ENCODE measurements at places on chromosomes 5 and 9.

DNA sequence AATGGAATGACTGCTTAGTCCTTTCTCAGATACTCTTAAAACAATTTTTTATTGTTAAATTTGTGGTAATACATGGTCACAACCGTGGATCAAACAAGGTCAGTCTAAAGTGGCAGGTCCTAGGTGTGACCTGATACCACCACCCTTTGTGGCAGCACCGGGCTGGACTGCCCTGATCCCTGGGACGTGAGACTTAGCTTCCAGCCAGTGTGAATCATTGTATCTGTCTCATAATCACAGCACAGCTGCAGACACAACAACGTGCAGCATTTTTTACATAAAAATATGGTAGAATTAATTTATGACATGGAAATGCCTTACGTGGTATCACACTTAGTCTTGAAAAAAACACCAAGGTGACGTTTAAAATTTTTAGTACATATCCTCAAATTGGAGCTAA, 7.8 kb downstream of the TOR1B start:
- DNase-seq: no peak

DNA sequence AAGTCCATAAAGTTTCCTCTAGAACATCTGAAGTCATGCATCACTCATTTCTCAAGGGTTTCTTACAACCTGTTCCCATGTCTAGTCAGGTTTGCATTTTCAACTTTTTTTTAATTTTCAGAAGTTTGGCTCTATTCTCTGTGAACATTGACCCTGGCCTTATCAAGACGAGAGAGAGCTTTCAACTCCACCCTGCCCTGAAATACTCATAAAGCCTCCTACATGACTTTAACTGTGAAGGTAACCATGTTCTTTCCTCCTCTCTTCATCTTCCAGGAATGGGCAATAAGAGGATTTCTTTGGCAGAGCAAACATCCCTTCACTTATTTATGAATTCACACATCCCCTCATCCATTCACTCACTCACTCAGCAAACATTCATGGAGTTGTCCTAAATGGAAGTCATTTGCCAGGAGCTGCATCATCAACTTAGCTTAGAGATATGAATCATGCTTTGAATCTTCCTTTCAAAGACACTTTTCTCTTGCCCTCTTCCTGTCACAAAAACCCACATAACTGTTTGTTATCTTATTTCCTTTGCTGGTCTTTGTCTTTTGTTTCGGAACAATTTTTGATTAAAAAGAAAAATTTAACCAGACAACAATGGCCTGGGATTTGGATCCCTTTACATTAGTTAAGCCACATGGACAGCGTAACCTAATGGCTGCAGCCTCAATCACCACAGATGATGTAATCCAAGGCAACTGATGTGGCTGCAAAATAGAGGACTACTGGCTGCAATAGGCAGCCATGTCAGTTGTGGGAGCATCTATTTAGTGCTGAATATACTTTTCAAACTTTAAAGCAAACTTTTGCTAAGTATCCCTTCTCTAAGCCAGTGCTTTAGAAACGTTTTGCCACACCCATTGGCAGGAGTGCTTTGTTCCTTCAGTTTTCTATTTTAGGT, 43.0 kb upstream of the GNAQ start:
- DNase-seq: peak; percentile 4

GRCh38 chr5:97377582-97377981, 194.5 kb upstream of the RIOK2 start:
- DNase-seq: no peak

DNA sequence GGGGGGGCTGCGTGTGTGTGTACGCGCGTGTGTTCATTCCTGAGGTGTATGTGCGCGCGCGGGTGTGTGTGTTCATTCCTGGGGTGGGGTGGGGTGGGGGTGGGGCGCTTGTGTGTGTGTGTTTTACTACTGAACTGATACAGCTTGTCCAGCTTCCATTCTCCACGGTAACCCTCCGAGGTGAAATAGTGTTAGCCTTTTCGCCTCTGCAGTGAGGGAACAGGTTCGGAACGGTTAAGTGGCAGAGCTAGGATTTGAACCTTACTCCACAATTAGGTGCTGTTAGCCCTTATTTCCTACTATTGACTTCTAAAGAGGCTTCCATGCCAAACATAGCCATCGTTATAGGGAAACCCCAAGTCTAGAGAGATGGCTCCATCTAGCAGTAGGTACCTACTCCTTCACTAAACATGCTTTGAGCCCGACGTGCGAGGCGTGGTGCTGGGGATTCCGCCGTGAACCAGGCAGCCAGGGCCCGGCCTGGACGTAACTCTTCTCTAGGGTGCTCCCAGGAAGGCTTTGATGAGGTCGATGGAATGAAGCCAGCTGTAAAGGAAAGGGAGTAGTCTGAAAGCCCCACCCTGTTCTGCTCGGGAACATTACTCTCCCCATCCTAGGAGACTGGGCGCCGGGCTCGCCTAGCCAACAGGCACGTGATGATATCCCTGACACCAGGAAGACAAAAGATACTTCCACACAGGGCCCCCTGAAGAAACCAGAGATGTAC, 782 bp upstream of the SKP1 start:
- DNase-seq: peak; percentile 71

GRCh38 chr5:172219296-172219695, 25.3 kb downstream of the EFCAB9 start:
- no peak for DNase-seq

DNA sequence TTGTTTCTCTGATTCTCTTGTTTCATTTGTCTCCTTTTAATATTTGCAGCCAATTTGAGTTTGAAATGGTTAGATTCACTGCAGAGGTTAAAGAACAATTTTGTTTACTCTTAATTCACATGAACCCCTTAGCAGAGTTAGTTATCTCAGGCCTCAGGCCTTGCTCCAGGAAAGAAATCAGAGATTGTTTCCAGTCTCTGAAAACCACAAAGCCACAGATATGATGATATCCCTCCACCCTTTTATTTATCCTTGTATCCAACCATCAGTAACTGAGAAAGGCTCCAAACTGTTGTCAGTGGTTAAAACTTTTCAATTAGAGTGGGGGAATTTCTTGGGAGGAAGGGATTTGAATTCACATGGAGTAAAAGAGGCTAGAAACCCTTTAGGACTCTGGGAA, 406.0 kb upstream of the DMAC1 start:
- DNase-seq: no peak

DNA sequence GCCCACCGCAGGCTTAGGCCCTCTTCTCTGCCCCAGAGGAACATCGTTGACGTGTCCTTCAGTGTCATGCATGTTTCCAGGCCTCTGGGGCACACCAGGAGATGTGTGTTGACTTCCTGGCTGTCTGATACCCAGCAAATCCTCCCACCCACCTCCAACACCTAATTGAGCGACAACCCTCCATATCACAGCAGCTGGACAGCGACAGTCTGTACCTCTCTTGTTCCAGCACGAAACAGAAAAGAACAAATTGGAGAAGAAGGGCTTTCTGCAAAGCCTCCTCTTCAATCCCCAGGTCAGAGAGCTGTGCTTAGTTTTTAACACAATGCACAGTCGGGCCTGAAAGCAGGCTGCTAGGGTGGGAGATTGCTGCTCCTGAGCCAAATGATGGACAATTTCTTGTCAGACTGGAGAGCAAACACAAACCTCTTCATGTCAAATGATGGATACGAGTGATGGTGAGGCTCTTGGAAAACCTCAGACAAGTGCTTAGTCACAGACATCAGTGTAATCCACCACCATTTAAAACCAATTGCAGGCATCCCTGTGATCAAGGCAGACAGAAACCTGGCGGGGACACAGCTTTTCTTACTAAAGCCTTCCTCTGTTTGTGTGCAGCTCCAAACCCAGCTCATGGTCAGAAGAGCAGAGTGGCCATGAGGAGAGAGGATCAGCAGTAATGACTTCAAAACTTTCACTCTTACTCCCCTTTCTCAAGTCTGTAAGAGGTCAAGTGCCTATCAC, 110.6 kb downstream of the EBF1 start:
- no peak for DNase-seq

GRCh38 chr5:119302916-119303897, 52.6 kb upstream of the TNFAIP8 start:
- no peak for DNase-seq

GRCh38 chr9:1939926-1940368, 75.2 kb upstream of the SMARCA2 start:
- DNase-seq: peak; percentile 65

GRCh38 chr5:89613222-89613956, 730.4 kb upstream of the MEF2C start:
- DNase-seq: peak; percentile 74

- no peak for DNase-seq
Measured at GRCh38 chr5:154370813-154371212, 75.0 kb upstream of the SAP30L start.

GRCh38 chr9:110148891-110149290, 59.1 kb downstream of the C9orf152 start:
- no peak for DNase-seq

- DNase-seq: no peak
Measured at GRCh38 chr9:129415942-129416651, 204.8 kb downstream of the C9orf50 start.

- DNase-seq: no peak
Measured at GRCh38 chr9:95447660-95448420, 68.9 kb downstream of the PTCH1 start.

DNA sequence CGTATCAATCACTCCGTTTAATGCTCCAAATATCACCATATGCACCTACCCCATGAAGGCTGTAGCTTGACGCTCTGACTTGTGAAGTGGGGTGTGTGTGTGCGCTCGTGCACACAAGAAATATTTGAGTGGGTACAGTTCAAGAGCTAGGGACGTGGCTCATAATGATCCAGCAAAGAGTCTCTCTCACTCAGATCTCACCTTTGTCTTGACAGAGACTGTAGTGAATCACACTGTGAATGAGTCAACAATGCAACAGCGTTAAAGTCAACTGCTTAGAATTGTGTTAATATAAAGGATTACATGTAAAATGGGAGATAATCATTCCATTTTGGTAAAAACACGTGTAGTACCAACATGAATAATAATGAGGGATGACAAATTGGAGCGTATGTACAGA, 119.4 kb downstream of the MED27 start:
- no peak for DNase-seq

- DNase-seq: no peak
Measured at GRCh38 chr5:36378551-36378950, 76.8 kb upstream of the RANBP3L start.

GRCh38 chr5:40601198-40601868, 78.4 kb upstream of the PTGER4 start:
- peak; percentile 20 for DNase-seq

- peak; percentile 30 for DNase-seq
Measured at GRCh38 chr5:42745426-42745825, 11.2 kb upstream of the CCDC152 start.

- DNase-seq: peak; percentile 96
Measured at GRCh38 chr5:162484986-162485385, 417.4 kb downstream of the GABRG2 start.

DNA sequence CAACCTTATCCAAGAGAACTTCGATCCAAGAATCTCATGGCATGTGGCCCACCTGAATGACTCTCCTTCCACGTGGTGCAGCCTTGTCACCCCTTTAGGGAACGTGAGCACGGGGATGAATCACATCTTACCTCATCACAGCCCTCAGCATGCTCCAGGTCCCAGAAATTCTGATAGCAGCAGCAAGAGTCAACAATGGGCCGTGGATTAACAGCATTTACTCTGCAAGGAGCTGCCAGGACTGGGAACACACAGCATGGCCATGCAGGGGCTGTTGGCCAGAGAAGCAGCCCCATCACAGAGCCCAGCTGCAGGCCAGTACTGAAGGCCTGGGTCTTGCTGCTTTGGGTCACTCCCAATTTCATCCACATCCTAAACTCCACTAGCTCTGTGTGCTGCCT, 150.4 kb downstream of the C5orf15 start:
- no peak for DNase-seq

DNA sequence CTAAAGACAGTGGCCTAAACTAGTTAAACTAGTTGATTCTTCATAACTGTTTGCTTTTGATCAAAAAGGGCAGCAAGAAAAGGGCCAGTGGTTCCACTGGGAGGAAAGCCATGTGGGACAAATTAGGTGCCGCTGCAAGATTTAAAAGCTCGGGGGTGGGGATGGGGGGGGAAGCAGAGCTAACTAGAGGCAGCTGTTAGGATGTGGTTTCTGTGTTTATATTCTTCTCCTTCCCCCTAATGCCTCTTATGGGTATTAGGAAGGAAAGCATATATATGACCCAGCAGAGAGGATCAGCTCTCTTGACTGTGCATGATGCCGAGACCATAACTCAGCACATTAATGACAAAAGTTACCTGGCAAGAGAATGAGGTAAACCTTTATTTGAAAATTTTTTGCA, 65.7 kb downstream of the EFNA5 start:
- DNase-seq: no peak

DNA sequence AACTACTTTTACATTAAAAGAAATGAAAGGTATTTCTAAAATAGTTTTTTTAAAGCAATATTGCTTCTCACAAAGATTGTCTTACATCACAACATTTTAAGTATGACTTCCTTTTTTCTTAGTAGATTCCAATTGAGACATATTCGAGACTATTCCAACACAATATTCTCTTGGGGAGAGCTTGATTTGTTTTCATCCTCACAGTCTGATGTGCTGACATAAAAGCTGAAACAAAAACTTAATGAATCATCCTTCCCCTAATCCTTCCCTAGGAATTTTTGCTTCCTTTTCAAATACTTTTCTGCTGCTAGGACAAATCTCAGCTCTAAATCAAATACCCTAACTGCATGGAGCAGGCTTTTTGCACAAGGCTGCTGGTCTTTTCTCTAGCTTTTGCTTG, 245.8 kb upstream of the MAP3K1 start:
- DNase-seq: no peak

GRCh38 chr5:52998552-52999313, 9.6 kb downstream of the ITGA2 start:
- DNase-seq: no peak

- DNase-seq: no peak
Measured at GRCh38 chr9:109232449-109233237, 65.6 kb upstream of the FRRS1L start.

GRCh38 chr5:9987101-9987500, 262.6 kb downstream of the ATPSCKMT start:
- DNase-seq: no peak

- DNase-seq: peak; percentile 81
Measured at GRCh38 chr5:147216552-147217154, 18.2 kb upstream of the STK32A start.

- DNase-seq: peak; percentile 17
Measured at GRCh38 chr9:90898228-90898627, 96.6 kb downstream of the SYK start.

- peak; percentile 64 for DNase-seq
Measured at GRCh38 chr5:10600626-10601245, 36.9 kb downstream of the ANKRD33B start.

- no peak for DNase-seq
Measured at GRCh38 chr9:134350416-134350994, 24.2 kb downstream of the RXRA start.

DNA sequence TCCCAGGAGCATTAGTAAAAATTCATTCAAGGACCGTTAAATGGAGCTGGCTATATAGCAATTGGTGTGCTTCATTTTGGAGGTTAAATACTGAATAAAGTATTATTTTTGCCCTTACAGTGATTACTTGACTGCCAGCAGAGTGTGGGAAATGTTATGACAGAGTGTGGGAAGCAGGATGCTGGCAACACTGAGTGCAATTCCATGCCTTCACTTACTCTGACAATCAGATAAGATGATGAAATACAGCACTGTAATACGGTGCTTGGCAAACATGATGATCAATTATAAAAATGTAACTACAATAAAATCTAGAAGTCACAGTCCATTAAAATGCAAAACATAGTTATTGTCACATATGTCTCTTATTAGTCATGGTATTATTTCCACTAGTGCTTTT, 651.3 kb downstream of the PTPRD start:
- no peak for DNase-seq

- no peak for DNase-seq
Measured at GRCh38 chr9:100639854-100640253, 62.0 kb downstream of the CAVIN4 start.

- DNase-seq: no peak
Measured at GRCh38 chr5:112642885-112643284, 94.8 kb upstream of the APC start.

GRCh38 chr5:154059039-154059430, 20.3 kb downstream of the MFAP3 start:
- no peak for DNase-seq

Data from DMS53 (cell line).